Cortex of kidney (tissue), 1 donor: ENCODE measurements at places on chromosomes 1 and 21.

GRCh38 chr21:20419772-20420171 lies 578.4 kb upstream of the NCAM2 start:
- DNase-seq: no peak

- no peak for DNase-seq
Measured at GRCh38 chr1:200547386-200547785, 73.2 kb downstream of the KIF14 start.

- no peak for DNase-seq
Measured at GRCh38 chr1:198623752-198624647, 14.8 kb upstream of the PTPRC start.

DNA sequence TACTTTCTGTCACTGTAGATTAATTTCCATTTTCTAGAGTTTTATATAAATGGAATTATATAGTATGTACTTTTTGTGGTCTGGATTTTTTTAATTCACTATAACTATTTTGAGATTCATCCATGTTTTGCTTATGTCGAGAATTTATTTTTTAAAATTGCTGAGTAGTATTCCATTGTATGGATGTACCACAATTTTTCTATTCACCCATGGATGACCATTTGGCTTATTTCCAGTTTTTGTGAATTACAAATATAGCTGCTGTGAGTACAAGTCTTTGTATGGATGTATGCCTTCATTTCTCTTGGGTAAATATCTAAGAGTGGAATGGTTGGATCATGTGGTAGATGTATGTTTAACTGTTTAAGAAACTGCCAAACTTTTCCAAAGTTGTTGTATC lies 3.7 kb upstream of the THEM4 start:
- no peak for DNase-seq
